ENCODE measurements at places on chromosomes 6 and 20.

GRCh38 chr6:17744019-17744756 is 37.5 kb upstream of the NUP153 start:
- DNase-seq, result no peak

- DNase-seq, result peak; percentile 48
Measured at GRCh38 chr6:29632789-29633533, at the start of gene GABBR1. Gene GABBR1 (minus strand): TSS chr6:29633183. CDS start chr6:29632385, 798 bp downstream.

DNA sequence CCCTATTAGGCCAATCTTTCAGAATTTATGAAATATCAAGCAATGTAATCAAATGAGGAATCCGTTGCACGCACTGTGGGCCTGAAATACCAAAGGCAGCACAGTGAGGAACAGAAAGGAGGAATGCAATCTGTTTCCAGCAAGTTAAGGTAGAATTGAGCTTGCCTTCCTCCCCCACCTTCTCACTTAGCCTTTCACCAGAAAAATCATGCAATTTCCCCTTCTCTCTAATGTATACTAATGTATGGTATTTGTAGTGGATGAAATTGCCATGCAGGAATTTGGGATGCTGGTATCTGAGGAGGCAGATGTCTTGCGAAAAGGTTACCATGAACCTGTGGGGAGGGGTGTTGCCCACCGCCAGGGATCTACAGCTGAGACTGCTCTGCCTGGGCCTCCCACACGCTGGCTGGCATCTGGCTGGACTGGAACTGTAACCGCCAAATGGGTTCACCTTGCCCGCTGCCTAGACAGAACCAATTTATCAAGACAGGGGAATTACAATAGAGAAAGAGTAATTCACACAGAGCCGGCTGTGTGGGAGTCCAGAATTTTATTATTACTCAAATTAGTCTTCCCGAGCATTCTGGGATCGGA is 222.4 kb upstream of the MYLIP start:
- no peak for DNase-seq

- peak; percentile 30 for DNase-seq
Measured at GRCh38 chr6:125213939-125214338, 60.4 kb downstream of the TPD52L1 start.

DNA sequence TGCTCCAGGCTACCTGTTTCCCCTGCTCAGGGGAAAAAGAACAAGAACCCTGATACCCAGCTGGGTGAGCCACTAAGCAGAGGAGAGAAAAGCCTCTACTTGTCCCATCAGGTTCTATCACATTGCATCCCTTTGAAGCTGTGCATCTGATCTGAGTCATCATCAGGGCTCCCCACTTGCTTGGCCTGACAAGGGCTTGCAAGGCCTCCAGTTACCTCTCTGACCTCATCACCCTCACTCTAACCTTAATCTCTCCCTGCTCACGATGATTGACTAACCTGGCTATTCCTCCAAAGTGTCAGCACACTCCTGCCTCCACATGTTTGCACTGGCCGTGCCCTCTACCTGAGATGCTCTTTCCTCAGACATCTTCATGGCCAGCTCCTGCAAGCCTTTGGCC is 309.5 kb upstream of the CHD6 start:
- DNase-seq, result no peak

DNA sequence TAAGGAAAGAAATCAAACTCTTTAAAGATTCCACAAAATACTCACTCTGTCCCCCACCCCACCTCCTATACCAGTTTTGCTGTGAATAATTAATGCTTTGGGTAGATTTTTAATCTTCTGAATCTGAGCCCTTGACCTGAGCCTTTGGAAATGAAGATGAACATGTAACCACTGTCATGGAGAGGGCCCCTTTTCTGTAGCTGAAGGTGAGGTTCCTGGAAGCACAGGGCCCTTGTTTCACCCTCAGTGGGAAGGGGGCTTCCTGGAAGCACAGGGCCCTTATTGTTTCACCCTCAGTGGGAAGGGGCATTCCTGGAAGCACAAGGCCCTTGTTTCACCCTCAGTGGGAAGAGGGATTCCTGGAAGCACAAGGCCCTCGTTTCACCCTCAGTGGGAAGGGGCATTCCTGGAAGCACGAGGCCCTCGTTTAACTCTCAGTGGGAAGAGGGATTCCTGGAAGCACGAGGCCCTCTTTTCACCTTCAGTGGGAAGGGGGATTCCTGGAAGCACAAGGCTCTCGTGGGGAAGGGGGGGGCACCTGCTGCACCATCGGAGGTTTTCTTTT is 75.7 kb downstream of the DACT2 start:
- DNase-seq, result no peak

GRCh38 chr6:157822245-157823000 is 623 bp upstream of the SNX9 start:
- no peak for DNase-seq

DNA sequence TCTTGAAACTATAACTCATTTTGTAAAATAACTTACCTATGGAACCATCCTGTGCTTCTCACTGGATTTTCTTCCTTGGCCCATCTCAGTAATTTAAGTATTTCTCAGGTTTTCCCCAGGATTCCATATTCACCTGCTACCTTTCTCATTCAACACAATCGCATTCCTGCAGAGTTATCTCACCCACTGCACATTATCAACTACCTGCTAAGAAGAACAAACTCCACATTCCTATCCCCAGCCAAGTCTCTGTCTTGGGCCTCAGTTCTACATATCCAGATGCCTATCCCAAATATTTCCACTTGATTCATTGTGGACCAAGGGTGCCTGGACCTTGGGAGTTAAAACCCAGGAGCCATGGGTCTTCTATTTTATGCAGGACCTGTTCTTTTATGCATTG is 60.2 kb upstream of the KCNQ5 start:
- DNase-seq, result no peak

DNA sequence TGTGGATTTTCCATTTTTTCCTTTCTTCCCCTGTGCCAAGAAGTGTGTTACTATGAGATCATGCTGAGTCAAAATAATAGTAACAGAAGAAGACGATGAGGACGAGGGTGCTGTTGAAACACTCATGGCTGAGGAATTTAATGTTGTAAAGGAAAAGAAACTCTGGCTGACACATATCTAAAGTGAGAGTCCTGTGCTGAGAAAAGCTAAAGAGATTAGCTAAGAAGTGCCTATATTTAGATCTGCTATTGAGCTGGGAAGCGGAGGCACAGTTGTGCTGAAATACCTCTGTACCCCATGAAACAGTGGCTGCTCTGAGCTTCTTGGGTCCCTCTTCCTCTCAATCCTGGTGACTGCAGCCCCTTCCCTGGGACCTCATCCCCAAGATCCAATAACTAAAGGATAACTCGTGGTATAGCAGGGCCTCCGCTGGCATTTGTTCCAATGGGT is 1.1 kb upstream of the SYTL3 start:
- DNase-seq, result no peak

GRCh38 chr20:41998539-41999341 is 380.6 kb upstream of the CHD6 start:
- DNase-seq, result no peak

DNA sequence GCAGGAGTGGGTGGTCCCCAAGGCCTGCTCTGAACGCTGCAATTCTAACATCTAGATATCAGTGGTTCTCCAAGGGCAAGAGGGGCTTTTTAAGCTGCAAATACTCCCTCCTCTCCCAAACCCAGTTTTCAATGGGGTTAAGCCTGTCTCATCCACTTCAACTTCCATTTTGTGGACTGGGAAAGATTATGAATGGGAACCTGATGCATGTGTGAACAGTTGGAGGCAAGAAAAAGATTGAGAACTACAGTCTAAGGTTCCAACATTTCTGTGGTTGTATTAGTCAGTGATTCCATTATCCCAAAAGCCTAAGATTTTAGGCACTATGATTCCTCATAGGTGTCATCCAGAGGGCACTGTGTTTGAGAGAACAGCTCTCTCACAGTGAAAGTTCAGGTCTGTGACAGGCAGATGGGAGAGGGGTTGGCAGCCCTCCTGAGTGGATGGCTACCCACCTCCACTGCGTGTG is 53.7 kb downstream of the HNF4A start:
- no peak for DNase-seq

DNA sequence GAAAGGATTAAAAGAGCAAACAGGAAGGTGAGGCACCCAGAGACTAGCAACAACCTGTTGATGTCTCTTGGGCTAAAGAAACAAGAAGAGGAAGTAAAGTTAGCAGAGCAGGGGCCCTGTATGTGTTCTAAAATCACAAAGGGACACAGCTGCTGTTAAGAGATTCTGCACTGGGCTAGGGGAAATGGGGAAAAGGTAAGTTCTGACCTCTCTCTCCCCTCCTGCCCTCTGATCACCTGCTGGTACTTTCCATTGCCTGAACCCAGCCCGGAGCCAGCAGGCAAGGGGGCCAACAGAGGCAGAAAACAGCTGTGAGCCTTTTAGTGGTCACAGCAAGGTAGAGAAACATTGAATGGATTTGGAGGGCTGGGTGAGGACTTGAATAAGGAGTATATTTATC is 13.5 kb upstream of the CNR1 start:
- DNase-seq, result no peak

DNA sequence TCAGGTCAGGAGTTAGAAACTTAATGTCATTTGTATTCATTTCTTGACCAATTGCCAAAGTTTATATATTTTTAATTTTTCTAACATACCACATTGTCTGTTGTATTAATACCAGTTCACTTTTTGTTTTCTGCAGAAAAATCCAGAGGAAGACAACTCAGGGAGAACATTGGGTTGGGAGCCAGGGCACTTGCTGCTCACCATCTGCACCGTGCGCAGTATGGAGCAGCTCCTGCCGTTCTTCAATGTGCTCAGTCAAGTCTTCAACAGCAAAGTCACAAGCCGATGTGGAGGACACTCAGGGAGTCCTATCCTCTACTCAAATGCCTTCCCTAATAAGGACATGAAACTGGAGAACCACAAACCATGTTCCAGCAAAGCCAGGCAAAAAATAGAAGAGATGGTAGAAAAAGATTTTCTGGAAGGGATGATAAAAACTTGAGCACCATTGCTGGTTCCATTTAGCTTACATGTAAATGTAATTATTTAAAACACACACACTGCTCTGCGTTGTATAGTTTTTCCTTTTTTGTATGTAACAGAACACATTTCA is 25.3 kb downstream of the PGM3 start:
- DNase-seq, result no peak

- no peak for DNase-seq
Measured at GRCh38 chr6:143068001-143068400, 7.3 kb downstream of the AIG1 start.
